Gastrocnemius medialis (tissue), 4 donors: ENCODE measurements at places on chromosomes 16 and 17. TPM values are rescaled to one million over a fixed set of nuclear protein-coding genes. Genes with fewer than 3 reads are reported as not detected.

The SPATA22 gene
- 0.23 TPM for total RNA-seq

The ZNF597 gene
- 0.93 TPM for total RNA-seq

The ARHGAP44 gene
- 2.5 TPM for total RNA-seq

The MYCBPAP gene
- total RNA-seq = not detected

The SSTR5 gene
- total RNA-seq = 0.24 TPM

The SULT1A1 gene
- 9.7 TPM for total RNA-seq

The ELMO3 gene
- 0.17 TPM for total RNA-seq

The KCTD5 gene
- total RNA-seq = 13.6 TPM

The KRTAP3-2 gene
- total RNA-seq = not detected

The CFAP119 gene
- total RNA-seq = 0.73 TPM

The DHRS7C gene
- total RNA-seq = 64.6 TPM

The TP53TG3 gene
- not detected for total RNA-seq

The CAPNS2 gene
- total RNA-seq = not detected

GRCh38 chr17:81176666-81177065 is 10.6 kb upstream of the AATK start:
- no peak overlapping the region for H3K4me3 ChIP-seq
- no peaks in the 10 kb centered on the region for H3K36me3 ChIP-seq
- no peaks in the 10 kb centered on the region for H3K27me3 ChIP-seq
- no peaks in the 10 kb centered on the region for H3K4me1 ChIP-seq
- no peak overlapping the region for H3K27ac ChIP-seq

GRCh38 chr16:67109407-67110135 is at the start of gene PHAF1:
PHAF1 (plus strand) TSS chr16:67109941; CDS start chr16:67110176, 235 bp downstream.
- H3K4me3 ChIP-seq = peak within 1 kb of the TSS; percentile 91
- no peaks in the 10 kb centered on the region for H3K36me3 ChIP-seq
- DNase-seq = peak; percentile 93
- H3K27me3 ChIP-seq = no peaks in the 10 kb centered on the region
- H3K4me1 ChIP-seq = peaks cover 42% of the 10 kb centered on the region

DNA sequence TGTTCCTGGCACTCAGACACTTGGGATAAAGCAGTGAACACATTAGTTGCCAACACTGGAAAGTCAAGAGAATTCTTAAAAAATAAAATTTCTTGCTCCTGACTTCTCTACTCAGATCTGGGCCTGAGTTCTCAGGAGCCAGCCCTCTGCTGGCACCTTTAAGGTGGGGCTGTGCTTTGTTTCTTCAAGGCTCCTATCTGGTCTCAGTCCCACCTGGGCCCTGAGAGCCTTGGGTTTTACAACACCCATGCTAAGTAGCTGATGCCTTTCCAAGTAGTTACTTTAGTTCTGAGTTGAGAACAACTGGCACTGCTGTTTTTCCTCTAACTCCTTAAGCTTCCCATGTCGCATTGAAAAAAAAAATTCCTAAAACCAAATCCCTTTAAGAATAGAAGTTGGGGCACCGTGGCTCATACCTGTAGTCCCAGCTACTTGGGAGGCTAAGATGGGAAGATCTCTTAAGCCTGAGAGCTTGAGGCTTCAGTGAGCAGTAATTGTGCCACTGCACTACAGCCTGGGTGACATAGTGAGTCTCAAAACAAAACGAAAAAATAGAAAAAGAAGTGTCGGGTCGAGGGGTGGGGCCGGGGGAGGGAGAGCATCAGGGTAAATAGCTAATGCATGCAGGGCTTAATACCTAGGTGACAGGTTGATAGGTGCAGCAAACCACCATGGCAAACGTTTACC is 16.6 kb downstream of the CHAD start:
- H3K4me1 ChIP-seq = peaks cover 24% of the 10 kb centered on the region
- H3K27me3 ChIP-seq = no peaks in the 10 kb centered on the region
- H3K4me3 ChIP-seq = no peak overlapping the region
- DNase-seq = no peak
- H3K36me3 ChIP-seq = no peaks in the 10 kb centered on the region

DNA sequence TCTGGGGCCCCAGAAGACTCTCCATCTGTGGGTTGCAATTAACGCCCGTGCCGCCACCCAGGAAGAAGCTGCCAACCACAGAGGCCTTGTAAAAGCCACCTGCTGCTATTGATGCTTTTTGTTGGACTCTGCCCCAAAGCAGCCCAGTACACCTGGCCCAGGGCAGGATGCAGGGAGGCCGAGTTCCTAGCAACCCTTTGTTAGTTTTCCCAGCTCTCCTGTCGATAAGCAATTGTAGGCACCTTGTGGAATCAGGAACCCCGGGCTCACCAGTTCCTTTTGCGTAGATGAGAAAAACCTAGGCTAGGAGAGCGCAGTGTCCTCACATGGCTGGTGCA is 103.3 kb downstream of the ABCC6 start:
- peaks cover 62% of the 10 kb centered on the region for H3K36me3 ChIP-seq
- H3K4me3 ChIP-seq = no peak overlapping the region
- DNase-seq = no peak
- no peaks in the 10 kb centered on the region for H3K27me3 ChIP-seq
- no peak overlapping the region for H3K27ac ChIP-seq

GRCh38 chr17:37147301-37147812 is 198.6 kb downstream of the AATF start:
- no peaks in the 10 kb centered on the region for H3K27me3 ChIP-seq
- H3K4me1 ChIP-seq = no peaks in the 10 kb centered on the region
- H3K36me3 ChIP-seq = no peaks in the 10 kb centered on the region
- H3K27ac ChIP-seq = no peak overlapping the region
- H3K4me3 ChIP-seq = no peak overlapping the region

- H3K27me3 ChIP-seq = no peaks in the 10 kb centered on the region
- no peak overlapping the region for H3K4me3 ChIP-seq
- H3K27ac ChIP-seq = no peak overlapping the region
- H3K4me1 ChIP-seq = no peaks in the 10 kb centered on the region
- DNase-seq = no peak
- H3K36me3 ChIP-seq = peaks cover 64% of the 10 kb centered on the region
Observed at GRCh38 chr17:67912656-67913055, 83.6 kb downstream of the C17orf58 start.

- no peak overlapping the region for H3K4me3 ChIP-seq
- no peak for DNase-seq
- no peaks in the 10 kb centered on the region for H3K4me1 ChIP-seq
Observed at GRCh38 chr16:81678326-81679095, 100.6 kb upstream of the PLCG2 start.

GRCh38 chr16:87541872-87542234 is 49.0 kb upstream of the ZCCHC14 start:
- DNase-seq = no peak
- H3K4me1 ChIP-seq = no peaks in the 10 kb centered on the region
- no peaks in the 10 kb centered on the region for H3K36me3 ChIP-seq
- H3K27me3 ChIP-seq = peaks cover 25% of the 10 kb centered on the region

DNA sequence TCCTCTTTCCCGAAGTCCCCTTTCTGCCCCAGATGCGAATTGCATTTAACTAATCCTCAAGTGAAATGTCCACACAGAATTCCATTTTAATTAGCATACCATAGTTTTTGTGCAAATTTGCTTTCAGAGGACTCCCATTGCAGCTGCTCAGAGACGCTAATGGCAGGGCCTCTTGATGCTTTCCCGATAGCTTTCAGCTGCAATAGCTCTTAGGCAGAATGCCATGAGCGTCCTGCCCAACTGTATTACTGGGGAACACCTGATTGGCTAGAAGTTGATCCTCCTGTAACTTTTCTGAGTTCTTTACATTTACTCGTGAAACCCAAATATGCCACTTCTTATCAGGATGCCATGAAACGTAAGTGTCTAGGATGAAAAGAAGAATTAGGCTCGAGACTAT is 203.0 kb downstream of the UTP18 start:
- DNase-seq = no peak
- no peak overlapping the region for H3K27ac ChIP-seq
- H3K36me3 ChIP-seq = no peaks in the 10 kb centered on the region
- no peaks in the 10 kb centered on the region for H3K4me1 ChIP-seq
- H3K4me3 ChIP-seq = no peak overlapping the region
- no peaks in the 10 kb centered on the region for H3K27me3 ChIP-seq

DNA sequence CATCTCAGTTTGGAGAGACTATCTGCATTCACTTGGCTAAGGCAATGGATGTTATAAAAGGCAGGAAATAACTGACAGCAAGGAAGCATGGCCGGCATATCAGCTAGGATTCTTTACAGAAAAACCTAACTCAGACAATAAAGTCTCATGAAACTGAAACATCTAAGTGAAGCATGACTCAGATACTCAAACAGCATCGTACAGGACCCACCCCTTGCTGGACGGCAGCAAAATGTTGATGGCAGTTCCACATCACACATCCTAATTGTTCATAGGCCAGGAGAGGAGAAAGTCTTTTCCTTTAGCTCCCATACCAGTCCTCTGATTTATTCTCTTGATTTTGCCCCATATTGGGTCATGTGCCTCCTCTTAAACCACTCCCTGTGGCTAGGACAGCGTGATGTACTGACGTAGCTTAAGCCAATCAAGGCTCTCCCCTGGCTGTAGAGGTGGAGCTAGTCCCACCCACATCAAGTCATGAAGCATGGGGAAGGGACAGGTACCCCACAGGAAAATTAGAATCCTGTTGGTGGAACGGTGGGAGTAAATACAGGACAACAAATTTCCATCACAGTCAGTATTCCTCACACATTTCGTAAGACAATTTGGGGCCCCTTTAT is 178.9 kb downstream of the IRX3 start:
- H3K27ac ChIP-seq = no peak overlapping the region
- no peaks in the 10 kb centered on the region for H3K27me3 ChIP-seq
- H3K4me1 ChIP-seq = no peaks in the 10 kb centered on the region
- no peak overlapping the region for H3K4me3 ChIP-seq
- DNase-seq = no peak
- no peaks in the 10 kb centered on the region for H3K36me3 ChIP-seq

- no peak for DNase-seq
- H3K27me3 ChIP-seq = no peaks in the 10 kb centered on the region
- H3K4me1 ChIP-seq = peaks cover 3% of the 10 kb centered on the region
- no peaks in the 10 kb centered on the region for H3K36me3 ChIP-seq
- H3K27ac ChIP-seq = no peak overlapping the region
Observed at GRCh38 chr17:66777689-66778225, 57.2 kb upstream of the CACNG5 start.

DNA sequence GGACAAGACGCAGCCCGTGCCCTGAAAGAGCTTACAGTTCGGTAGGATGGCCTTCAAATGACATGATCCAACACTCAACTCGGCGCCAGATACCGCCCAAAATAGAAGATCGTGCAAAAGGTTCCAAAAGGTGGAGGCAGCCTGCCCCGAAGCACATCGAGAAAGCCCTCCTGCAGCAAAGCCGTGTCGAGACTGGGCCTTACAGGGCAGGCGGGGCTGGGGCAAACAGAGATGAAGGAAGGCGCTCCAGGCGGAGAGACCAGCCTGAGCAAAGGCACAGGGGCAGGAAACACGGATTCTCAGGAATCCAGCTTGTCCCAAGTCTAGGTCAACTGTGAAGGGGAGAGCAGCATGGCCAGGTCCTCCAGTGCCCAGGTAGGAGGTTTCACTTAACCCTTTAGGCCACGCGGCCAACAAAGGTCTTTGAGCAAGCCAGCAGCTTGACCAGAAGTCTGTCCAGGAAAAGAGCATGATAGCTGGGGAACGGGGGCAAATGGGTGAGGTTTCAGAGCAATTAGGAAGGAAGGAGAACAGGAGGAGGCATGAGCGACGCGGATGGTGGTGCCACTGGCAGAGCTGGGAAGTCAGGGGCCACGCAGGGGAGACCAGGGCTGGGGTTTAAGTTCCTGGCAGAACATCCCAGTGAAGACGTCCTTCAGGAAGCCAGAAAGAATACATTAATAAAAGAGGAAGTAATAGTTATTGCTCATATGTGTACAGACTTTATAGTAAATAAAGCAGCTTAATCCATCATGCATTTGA is 21.2 kb upstream of the EIF1 start:
- peak overlapping the region; percentile 83 for H3K27ac ChIP-seq
- no peaks in the 10 kb centered on the region for H3K27me3 ChIP-seq
- no peaks in the 10 kb centered on the region for H3K36me3 ChIP-seq
- DNase-seq = no peak

GRCh38 chr17:28864991-28865849 is 10.4 kb downstream of the ERAL1 start:
- H3K27me3 ChIP-seq = no peaks in the 10 kb centered on the region
- peaks cover 14% of the 10 kb centered on the region for H3K36me3 ChIP-seq
- H3K4me3 ChIP-seq = no peak overlapping the region
- no peak for DNase-seq

GRCh38 chr16:52932321-52932720 is 120.4 kb downstream of the CHD9NB start:
- no peaks in the 10 kb centered on the region for H3K4me1 ChIP-seq
- H3K27ac ChIP-seq = no peak overlapping the region
- no peak for DNase-seq
- H3K4me3 ChIP-seq = no peak overlapping the region
- no peaks in the 10 kb centered on the region for H3K27me3 ChIP-seq

DNA sequence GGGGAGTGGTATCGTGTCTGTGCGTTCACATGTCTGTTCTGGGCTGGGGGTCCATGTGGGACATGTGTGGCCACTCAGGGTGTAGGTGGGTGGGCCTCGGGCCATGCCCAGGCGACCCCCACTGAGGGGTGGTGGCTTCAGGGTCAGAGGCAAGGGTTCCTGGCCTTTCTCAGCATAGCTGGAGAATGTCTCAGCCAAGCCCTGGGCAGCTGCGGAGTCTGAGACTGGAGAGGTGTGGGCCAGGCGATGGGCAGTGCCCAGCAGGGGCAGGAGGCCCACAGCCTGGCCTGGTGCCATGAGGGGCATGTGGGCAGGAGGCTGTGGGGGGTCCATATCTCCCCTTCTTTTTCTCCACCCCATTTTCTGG is 1.2 kb downstream of the FSCN2 start:
- H3K36me3 ChIP-seq = no peaks in the 10 kb centered on the region
- DNase-seq = no peak
- H3K27ac ChIP-seq = no peak overlapping the region
- H3K4me1 ChIP-seq = peaks cover 17% of the 10 kb centered on the region
- H3K4me3 ChIP-seq = no peak overlapping the region

DNA sequence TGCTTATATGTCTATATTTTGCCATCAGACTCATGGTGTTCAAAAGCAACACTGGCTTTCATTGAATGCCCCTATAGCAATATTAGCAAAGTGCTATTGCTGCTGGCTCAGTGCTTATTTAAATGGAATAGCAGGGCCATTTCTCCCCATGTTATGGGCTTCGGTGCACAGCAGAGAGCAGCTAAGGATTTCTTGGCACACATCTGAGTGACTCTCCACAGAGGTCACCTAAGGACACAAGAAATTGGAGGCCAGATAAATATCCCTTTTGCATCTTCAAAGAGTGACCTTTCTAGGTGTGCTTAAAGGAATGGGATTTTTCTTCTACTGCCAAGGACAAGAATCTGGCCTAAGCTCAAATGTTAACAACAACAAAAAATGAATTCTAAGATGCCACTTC is 751.8 kb downstream of the CDH11 start:
- no peak overlapping the region for H3K4me3 ChIP-seq
- H3K27ac ChIP-seq = no peak overlapping the region
- no peak for DNase-seq
- no peaks in the 10 kb centered on the region for H3K27me3 ChIP-seq
- no peaks in the 10 kb centered on the region for H3K36me3 ChIP-seq

DNA sequence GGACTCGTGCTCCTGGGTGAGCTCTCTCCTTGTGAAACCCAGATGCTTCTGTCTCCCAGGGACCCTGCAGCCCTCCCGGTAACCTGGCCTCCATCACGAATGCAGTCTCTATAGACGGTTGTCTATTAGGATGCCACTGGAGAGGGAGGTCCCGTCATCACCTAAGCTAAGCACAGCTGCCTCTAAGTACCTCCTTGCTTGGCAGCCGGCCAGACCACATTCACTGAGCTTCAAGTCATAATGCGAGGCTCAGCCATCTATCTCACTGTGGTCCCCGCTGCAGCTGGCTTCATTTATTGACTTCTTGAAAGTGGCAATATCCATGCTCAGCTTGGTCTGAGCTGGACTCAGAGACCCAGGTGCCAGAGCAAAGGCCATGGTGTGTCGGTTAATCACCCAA is 74.5 kb upstream of the HSBP1 start:
- no peak for DNase-seq
- H3K4me1 ChIP-seq = no peaks in the 10 kb centered on the region
- no peaks in the 10 kb centered on the region for H3K36me3 ChIP-seq
- no peaks in the 10 kb centered on the region for H3K27me3 ChIP-seq
